H54 (cell line): ENCODE measurements at places on chromosomes 12 and 14.

GRCh38 chr12:65696227-65696626, 128.1 kb upstream of the HMGA2 start:
- DNase-seq, result no peak

- DNase-seq, result no peak
Observed at GRCh38 chr14:61620130-61620946, 75.0 kb upstream of the HIF1A start.

DNA sequence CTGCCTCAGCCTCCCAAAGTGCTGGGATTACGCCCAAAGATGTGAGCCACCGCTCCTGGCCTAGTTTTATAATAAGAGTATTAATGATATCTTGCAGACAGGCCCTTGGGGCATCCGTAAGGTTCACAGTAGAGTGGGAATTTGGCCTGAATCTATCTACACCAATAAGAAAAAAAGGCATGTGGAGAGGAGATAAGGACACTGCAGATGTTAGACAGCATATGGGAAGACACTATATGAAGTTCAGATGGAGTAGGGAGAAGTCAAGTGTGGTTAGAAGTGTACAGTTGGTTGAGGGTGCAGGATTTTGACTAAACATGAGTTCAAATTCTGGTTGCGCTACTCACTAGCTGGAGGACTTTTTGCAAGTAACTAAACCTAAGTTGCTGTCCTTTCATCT, 8.5 kb upstream of the TTC8 start:
- no peak for DNase-seq

- DNase-seq, result no peak
Observed at GRCh38 chr12:39239490-39240486, 203.1 kb downstream of the KIF21A start.

GRCh38 chr12:50824914-50825313, 17.8 kb upstream of the TMPRSS12 start:
- DNase-seq, result no peak

GRCh38 chr12:89217472-89217871, 134.8 kb downstream of the DUSP6 start:
- DNase-seq, result no peak

DNA sequence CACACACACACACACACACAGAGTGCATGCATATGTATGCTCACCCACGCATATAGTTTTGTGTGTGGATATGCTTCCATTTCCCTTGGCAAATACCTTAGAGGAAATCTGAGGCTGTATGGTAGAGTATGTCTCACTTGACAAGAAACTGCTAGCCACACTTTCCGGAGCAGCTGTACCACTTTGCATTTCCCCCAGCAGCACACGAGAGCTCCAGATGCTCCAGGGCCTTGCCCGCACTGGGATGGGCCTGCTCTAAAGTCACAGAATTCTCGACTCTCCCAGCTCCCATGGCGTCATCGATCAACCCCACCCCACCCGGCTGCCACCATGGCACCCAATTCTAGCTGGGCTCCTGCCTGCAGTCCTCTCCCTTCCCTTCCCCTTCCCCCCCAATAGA, 21.9 kb downstream of the CLMN start:
- DNase-seq, result no peak

DNA sequence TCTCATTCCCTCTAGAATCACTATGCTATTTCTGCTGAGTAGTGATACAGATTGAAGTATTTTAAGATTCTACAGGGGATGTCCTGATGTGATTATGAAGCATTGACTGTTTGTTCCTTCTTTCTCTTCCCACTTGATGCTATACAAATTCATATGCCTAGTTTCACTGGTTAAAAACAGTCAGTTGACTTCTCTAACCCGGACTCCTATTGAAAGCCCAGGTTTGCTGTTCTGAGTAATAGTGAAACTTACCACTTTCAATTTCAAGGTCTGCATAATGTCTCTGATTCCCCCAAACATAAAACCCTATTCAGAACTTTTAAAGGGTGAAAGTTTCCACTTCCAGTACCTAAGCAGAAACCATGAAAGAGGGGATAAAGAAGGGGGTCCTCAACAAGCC, 117.7 kb upstream of the RPL10L start:
- no peak for DNase-seq

GRCh38 chr12:112450725-112451124, 32.0 kb downstream of the PTPN11 start:
- DNase-seq, result no peak

DNA sequence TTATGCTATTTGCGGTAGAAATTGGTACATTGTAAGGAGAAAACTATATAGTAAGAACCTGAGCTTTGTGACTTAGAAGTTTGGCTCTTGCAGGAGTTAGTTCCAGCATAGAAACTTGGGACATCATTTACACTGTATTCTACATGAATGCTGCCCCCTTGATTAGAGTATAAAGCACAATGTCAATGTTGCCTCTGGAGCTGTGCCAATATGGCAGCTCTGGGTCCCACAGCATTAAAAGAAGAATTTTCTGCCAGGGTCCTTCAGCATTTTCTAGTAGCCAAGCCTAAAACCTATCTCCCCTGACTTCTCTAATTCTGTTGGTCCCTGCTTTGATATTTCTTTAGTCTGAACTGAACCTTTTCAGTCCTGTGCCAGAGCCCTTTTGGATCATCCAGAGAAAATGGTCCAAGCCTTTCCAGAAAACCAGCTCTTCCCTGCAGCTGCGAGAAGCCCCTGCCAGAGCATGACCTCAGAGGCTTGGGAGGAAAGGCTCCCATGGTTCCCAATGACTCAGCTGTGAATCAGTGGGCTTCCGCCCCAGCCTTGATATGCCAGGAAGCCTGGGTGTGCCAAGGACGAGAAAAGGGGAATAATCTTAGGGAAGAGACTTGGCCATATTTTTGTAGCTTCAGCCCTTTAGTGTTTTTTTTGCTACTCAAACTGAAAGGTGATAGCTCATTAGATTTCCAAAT, 43.2 kb downstream of the PLEKHG7 start:
- peak; percentile 78 for DNase-seq

DNA sequence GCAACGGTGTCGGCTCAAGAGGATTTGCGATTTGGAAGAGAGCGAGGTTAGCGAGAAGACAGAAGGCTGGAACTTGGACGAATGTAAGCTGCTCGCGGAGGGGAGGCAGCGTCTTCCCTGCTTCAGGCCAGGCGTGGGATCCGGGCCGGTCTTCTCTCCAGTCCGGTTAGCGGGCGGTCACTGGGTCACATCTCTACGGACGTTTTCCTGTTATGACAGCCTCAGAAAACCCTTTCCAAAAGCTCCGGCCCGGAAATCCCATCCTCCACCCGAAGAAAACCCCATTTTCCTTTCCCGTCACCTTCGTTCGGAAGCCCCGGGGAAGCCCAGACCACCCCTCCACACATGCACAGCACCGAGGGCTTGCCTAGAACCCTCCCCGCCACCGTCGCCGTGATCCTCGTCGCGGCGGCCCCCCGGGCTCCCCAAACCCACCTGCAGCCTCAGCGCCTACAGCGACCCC, 268 bp downstream of the NDUFB1 start:
- peak; percentile 40 for DNase-seq

- no peak for DNase-seq
Observed at GRCh38 chr12:117762143-117762542, 206.6 kb downstream of the KSR2 start.

DNA sequence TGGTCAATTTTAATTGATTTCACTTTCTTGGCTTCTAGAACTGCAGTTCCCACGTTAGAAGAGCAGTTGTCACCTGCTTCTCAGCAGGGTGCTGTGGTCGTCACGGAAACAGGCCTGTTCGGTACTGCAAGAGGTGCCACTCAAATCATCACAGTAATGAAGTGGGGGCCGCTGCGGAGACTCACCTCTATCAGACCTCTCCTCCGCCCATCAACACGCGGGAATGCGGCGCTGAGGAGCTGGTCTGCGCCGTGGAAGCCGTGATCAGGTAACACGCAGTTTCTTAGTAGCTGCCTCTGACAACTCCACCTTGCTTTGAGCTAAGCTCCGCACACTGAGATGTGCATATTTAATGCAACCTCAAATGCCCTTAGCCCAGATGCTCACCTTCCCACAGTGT, 107.2 kb downstream of the UNC79 start:
- no peak for DNase-seq

GRCh38 chr12:57765003-57765697, 1.7 kb downstream of the CYP27B1 start:
- no peak for DNase-seq

DNA sequence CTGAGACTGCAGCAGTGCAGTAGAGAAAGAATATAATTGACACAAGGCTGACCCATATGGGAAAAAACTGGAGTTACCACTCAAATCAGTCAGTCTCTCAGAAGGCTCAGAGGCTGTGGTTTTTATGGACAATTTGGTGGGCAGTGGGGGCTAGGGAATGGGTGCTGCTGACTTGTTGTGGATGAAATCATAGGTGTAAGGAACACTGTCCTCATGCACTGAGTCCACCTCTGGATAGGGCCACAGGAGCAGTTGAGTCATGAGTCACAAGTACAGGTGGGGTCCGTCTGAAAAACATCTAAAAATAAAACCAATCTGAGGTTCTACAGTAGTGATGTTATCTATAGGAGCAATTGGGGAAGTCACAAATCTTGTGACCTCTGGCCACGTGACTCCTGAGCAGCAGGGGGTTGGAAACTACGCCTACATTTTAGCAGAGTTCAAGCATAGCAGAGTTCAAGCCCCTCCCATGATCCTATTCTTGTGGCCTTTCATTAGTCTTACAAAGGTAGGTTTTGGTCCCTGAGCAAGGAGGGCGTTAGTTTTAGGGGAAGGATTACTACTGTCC, 18.1 kb upstream of the SGPP1 start:
- no peak for DNase-seq

- no peak for DNase-seq
Observed at GRCh38 chr14:41899416-41899815, 292.7 kb downstream of the LRFN5 start.

DNA sequence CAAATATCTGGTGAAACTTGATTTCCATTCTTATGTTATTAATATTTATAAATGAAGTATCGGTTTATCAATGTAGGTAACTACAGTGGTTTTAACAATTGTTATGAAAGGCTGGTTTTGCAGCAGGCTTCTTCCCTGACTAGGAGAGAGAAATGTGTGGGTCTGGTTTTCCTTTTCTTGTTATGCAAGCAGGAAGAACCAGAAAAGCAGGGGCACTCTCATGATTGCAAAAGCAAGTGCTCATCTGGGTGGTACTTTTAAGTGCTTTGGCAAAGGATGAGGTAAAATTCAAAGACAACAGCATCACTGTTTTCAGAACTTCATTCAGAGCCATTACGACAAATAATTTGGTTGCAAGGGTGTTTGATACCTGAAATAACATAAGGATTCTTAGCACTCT, 105.6 kb downstream of the PTPRO start:
- DNase-seq, result no peak

DNA sequence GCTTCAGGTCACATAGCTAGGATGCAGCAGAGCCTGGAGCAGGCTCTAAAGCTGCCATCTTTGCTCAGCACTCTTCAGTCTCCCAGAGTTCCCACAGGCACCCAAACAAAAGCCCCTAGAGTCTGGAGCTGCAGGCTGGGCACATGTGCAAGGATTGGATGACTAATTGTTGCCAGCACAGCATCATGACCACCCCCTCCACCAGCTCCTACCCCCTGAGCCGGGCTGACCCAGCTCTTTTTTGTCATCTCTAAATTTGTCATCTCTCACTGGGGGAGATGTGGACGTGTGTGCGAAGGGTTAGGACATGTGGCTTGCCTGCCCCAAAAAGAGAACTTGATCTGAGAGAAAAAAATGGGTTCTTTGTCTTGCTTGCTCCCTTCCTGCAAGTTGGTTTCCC, 4.3 kb upstream of the MMP19 start:
- DNase-seq, result no peak

DNA sequence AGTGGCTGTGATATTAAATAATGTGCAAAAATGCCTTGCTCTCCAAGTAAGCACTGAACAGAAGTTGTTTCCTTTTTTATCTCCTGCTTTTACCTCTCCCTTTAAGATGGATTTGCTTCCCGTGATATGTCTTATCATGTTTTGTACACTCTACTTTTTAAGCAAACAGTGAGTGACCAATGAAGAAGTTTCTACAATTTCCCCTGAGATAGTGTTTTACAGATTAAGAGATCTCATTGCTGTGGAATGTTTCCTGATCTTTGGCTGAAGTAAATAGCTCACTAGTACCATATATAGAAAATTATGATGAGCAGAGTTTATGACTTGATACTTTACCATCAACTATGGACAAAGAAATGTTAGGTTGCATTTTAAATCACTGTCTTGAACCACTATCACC, 184.8 kb upstream of the PDE3A start:
- no peak for DNase-seq

- DNase-seq, result no peak
Observed at GRCh38 chr12:62196146-62196545, 64.1 kb upstream of the USP15 start.

GRCh38 chr14:72616811-72617210, 277.1 kb downstream of the DPF3 start:
- DNase-seq, result no peak
